ENCODE measurements at places on chromosomes 1 and 21.
A peak's percentile ranks its signal among the peaks of the same experiment; 100 is the strongest.

DNA sequence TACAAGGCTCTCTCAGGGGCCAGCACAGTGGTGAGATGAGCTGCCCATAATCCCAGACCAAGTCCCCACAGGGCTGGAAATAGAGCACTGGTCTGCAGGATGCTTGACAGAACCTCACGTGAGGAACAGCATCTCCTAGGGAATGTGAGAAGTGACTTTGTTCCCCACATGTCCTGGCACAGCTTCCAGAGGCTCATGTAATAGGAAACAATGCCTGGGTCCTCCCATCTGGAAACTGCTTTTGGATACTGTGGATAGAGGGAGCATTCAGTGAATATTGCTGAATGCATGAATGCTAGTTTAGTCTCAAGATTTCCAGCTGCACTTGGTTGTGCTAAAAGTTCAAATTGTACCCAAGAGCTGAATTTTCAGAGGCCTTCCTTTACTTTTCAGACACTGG lies 146.2 kb downstream of the TNR start:
- DNase-seq, result no peak

DNA sequence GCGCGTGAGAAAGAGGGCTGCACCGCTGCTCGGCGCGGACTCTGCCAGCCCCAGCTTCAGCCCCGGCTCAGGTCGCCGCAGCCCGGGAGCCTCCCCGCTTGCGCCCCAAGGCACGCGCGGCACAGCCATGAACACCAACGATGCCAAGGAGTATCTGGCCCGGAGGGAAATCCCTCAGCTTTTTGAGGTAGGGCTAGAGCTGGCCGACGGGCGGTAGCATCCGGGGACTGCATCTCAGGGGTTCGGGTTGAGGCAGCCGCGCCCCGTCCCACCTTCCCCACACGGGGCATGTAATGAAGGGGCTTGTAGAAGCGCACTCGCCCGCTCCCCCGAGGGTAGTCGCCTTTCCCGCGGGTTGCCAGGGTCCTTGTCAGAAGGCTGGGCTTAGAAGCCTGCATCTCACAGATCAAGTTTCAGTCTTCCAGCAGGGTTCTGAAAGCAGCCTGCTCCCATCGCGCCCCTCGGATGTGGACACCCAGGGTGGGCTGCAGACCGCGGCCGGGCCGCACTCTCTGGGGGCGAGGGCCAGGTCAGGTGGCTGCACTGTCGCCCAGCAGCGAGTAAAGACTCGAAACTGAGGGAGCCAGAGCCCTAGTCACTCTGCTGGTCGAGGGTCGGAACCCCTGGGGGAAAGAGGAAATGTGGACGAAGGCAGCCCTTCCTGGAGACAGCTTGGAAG lies 507 bp downstream of the AK5 start:
- peak; percentile 42 for DNase-seq

- no peak for DNase-seq
Measured at GRCh38 chr1:91450260-91450659, 45.6 kb upstream of the HFM1 start.

DNA sequence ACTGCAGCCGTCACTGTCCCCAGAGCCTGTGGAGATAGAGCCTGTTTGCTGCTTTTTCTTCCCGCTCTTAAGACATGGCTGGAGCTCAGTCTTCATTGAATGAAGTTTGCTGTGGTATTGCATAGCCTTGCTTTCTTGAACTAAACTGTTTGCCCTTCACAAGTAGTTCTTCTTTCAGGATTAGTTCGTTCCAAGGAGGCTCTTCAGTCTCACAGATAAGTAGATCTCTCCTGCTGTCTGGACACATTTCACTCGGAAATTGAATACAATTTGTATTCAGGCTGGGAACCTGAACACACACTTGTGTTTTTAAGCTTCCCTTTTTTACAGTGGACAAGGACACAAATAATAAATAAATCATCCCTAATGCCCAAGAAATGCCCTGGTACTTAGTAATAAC lies 34.7 kb downstream of the IFNAR1 start:
- no peak for DNase-seq

- DNase-seq, result no peak
Measured at GRCh38 chr1:244901400-244902015, 37.2 kb upstream of the HNRNPU start.

DNA sequence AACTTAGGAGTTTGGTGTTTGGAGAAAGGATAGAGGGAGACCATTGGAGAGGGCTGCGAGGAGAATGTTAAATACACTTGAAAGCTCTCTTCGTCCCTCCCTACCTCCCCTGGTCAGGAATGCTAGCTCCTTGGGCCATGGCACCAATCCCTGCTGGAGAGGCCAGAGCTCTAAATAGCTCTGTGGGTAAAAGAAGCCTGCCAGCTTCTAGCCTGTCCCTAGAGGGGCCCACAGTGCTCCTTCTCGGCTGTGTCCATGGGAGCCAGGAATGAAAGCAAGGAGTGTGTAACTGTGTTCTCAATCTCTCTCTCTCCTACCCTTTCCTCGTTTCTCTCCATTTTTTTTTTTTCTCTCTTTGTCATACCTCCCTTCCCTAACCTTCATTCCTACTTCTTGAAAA lies at the start of gene CCDC190:
CCDC190 (minus strand) TSS at position 75 of the 400 bp plus-strand sequence. CDS start 1,529 bp downstream, outside the sequence.
- no peak for DNase-seq

Data from RWPE2 (cell line).